Neural crest cell (in vitro differentiated cells): ENCODE measurements at places on chromosomes 2 and 18.

GRCh38 chr2:85800586-85800985, 46.8 kb downstream of the ATOH8 start:
- H3K27me3 ChIP-seq: no peaks in the 10 kb centered on the region
- no peak for DNase-seq
- peaks cover 23% of the 10 kb centered on the region for H3K4me1 ChIP-seq
- H3K4me3 ChIP-seq: no peak overlapping the region

DNA sequence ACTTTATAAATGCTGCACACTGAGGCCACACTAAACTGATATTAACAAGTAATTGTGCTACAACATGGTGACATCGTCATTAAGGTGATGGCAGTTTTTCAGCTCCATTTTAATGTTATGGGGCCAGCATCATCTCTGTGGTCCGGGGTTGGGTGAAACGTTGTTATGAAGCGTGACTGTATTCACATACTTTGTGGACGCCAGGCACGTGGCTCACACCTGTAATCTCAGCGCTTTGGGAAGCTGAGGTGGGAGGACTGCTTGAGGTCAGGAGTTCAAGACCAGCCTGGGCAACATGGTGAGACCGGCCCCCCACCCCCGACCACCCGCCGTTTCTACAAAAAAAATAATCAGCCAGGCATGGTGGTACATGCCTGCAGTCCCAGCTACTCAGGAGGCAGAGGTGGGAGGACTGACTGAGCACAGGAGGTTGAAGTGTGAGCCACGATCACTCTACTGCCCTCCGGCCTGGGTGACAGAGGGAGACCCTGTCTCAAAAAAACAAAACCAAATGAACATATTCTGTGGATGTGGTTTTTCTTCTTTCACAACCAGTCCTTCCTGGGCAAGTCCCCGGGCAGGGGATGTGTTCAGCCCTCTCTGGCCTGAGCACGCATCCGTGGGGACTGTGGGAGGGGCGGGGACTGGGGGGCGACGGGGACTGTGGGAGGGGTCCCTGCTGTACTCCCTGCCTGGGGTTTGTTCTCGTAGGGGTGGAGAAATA, 12.9 kb upstream of the GAL3ST2 start:
- H3K4me3 ChIP-seq: no peak overlapping the region
- H3K27me3 ChIP-seq: no peaks in the 10 kb centered on the region
- no peak overlapping the region for H3K27ac ChIP-seq
- H3K36me3 ChIP-seq: peaks cover 11% of the 10 kb centered on the region

DNA sequence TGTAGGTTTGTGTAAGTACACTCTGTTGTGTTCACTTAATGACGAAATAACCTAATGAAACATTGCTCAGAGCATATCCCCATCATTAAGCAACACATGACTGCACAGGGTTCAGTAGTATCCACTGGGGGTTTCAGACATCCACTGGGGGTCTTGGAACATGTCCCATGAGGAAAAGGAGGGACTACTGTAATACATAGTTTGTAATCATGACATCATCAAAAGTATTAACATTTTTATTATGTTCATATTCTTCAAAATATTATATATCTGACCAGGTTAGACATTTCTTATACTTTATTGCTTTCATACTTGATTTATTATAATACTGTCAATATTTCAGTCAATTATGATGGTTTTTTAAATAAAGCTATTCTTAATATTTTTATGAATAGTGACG, 54.4 kb upstream of the EMILIN2 start:
- peaks cover 20% of the 10 kb centered on the region for H3K36me3 ChIP-seq
- no peaks in the 10 kb centered on the region for H3K4me1 ChIP-seq
- H3K27me3 ChIP-seq: no peaks in the 10 kb centered on the region
- no peak overlapping the region for H3K4me3 ChIP-seq
- no peak overlapping the region for H3K27ac ChIP-seq

DNA sequence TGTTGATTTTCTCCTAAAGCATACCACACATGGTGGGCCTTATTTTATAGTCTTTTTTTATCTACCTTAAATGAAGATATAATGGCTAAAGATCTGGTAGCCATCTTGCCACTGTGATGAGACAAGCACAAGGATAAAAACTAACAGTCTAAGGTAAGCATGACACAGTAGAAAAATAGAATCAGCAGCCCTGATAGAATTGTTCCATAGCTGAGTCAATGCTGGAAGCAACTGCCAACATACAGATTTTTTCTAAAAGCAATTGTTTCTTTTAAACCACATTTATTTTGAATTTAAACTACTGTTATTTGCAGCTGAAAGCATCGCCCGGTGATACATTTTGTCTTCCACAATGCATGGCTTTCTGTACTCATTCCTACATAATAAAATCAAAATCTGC, 1091.5 kb upstream of the CHAC2 start:
- no peak for DNase-seq
- H3K36me3 ChIP-seq: no peaks in the 10 kb centered on the region

- DNase-seq: no peak
- H3K36me3 ChIP-seq: no peaks in the 10 kb centered on the region
- H3K27ac ChIP-seq: no peak overlapping the region
- H3K4me1 ChIP-seq: no peaks in the 10 kb centered on the region
- H3K27me3 ChIP-seq: peaks cover 36% of the 10 kb centered on the region
Observed at GRCh38 chr2:241064008-241064801, 37.9 kb downstream of the MTERF4 start.
